ENCODE measurements at places on chromosomes 12 and 14. TPM values are rescaled to one million over a fixed set of nuclear protein-coding genes. Genes with fewer than 3 reads are reported as not detected.

SCN8A gene
- total RNA-seq, result 8.7 TPM

PLCZ1 gene
- total RNA-seq, result not detected

FAIM2 gene
- total RNA-seq, result 44.6 TPM

RAD9B gene
- total RNA-seq, result 0.73 TPM

BCDIN3D gene
- not detected for total RNA-seq

- peaks cover 21% of the 10 kb centered on the region for H3K4me1 ChIP-seq
- no peaks in the 10 kb centered on the region for H3K27me3 ChIP-seq
- no peak overlapping the region for H3K27ac ChIP-seq
- DNase-seq, result no peak
Measured at GRCh38 chr12:116184763-116185162, 92.7 kb downstream of the MED13L start.

HOXC12 gene
- total RNA-seq, result not detected

KCNJ8 gene
- total RNA-seq, result 19.6 TPM

GRCh38 chr14:60184146-60184904 is 19.1 kb upstream of the DHRS7 start:
- H3K27me3 ChIP-seq, result no peaks in the 10 kb centered on the region
- H3K4me3 ChIP-seq, result peak overlapping the region; percentile 40
- no peak for DNase-seq
- peak overlapping the region; percentile 43 for H3K27ac ChIP-seq
- no peaks in the 10 kb centered on the region for H3K36me3 ChIP-seq

- H3K4me1 ChIP-seq, result peaks cover 14% of the 10 kb centered on the region
- no peaks in the 10 kb centered on the region for H3K27me3 ChIP-seq
- no peak overlapping the region for H3K4me3 ChIP-seq
Measured at GRCh38 chr12:3097186-3097804, 20.1 kb downstream of the TSPAN9 start.

- peaks cover 55% of the 10 kb centered on the region for H3K36me3 ChIP-seq
- H3K27me3 ChIP-seq, result no peaks in the 10 kb centered on the region
- no peak overlapping the region for H3K27ac ChIP-seq
- H3K4me1 ChIP-seq, result no peaks in the 10 kb centered on the region
- H3K4me3 ChIP-seq, result no peak overlapping the region
Measured at GRCh38 chr12:109494348-109494881, 17.0 kb downstream of the UBE3B start.

DNA sequence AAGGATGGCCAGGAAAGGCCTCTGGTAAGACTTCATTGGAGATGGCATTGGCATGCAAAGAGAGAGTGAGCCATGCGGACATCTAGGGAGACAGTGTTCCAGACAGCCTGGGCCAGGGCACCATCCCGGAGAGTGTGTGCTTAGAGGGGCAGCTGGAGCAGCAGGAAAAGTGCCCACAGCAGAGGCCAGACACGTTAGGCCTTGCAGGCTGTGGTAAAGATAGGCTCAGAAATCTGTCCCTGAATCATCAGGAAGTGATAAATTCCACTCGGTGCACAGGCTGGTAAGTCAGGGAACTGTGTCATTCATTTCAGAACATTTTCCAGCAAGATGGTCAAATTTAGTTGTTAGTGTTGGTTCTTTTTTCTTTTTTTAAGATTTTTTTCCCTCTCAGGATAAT is 8.8 kb downstream of the GALNT16 start:
- no peaks in the 10 kb centered on the region for H3K36me3 ChIP-seq
- H3K4me3 ChIP-seq, result no peak overlapping the region
- no peak overlapping the region for H3K27ac ChIP-seq
- peaks cover 20% of the 10 kb centered on the region for H3K27me3 ChIP-seq

EEA1 gene
- total RNA-seq, result 17.4 TPM

GSC gene
- total RNA-seq, result not detected

GRCh38 chr12:113835896-113836295 is 130.2 kb downstream of the RBM19 start:
- H3K27ac ChIP-seq, result no peak overlapping the region
- no peaks in the 10 kb centered on the region for H3K27me3 ChIP-seq
- no peaks in the 10 kb centered on the region for H3K4me1 ChIP-seq
- no peak for DNase-seq

DNA sequence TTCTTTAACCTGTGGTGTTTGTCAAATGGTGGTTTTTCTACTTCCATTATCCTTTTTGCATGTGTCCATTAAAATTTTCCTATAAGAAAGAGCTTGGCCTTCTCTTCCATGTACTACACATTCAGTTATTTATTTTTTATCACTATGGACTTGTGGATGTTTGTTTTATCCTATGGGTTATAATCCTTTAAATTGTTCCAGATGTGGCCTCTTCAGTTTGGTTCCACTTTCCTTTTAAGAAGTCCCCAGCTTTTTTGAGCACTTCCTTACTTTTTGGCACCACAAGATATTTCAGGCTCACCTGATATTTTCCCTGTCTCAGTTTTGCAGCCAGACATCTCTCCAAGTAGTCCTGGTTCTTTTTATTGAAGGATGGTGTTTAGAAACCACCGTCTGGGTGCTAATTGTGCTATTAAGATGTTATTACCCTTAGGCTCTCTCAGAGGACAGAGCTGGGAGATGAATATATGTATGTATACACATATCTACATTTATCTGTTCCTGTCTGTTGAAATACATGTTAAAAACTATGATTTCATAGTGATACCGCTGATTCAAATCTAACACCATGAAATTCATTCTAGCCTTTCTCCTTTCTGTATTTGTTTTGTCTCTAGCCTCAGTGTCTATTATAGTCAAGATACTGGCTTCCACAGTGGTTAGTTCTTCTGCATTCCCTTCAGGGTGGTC is 408.5 kb upstream of the RGS6 start:
- peaks cover 8% of the 10 kb centered on the region for H3K4me1 ChIP-seq
- H3K27ac ChIP-seq, result no peak overlapping the region
- no peaks in the 10 kb centered on the region for H3K36me3 ChIP-seq
- DNase-seq, result no peak
- no peaks in the 10 kb centered on the region for H3K27me3 ChIP-seq

GRCh38 chr14:24051789-24052655 is at the start of gene CARMIL3:
TSS of gene CARMIL3 (plus strand) at chr14:24052009. CDS start at chr14:24052154, 145 bp downstream.
- H3K4me3 ChIP-seq, result peak within 1 kb of the TSS; percentile 70
- H3K27ac ChIP-seq, result peak within 1 kb of the TSS; percentile 82
- DNase-seq, result peak; percentile 93
- peaks cover 6% of the 10 kb centered on the region for H3K27me3 ChIP-seq

DNA sequence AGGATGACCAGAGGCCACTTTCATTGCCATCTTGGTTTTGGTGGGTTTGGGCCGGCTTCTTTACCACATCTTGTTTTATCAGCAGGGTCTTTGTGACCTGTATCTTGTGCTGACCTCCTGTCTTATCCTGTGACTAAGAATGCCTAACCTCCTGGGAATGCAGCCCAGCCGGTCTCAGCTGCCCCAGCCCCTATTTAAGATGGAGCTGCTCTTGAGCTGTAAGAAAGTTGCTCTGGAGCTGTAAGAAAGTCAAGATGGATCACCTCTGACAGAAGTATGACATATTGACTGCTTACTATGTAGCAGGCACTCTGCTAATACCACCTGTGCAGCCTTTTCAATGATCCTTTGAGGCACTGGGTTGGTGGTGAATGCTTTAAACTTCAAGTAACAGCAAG is 52.1 kb downstream of the RIN3 start:
- peaks cover 4% of the 10 kb centered on the region for H3K4me1 ChIP-seq
- H3K27me3 ChIP-seq, result no peaks in the 10 kb centered on the region
- no peak overlapping the region for H3K4me3 ChIP-seq
- no peak overlapping the region for H3K27ac ChIP-seq
- no peaks in the 10 kb centered on the region for H3K36me3 ChIP-seq

NFATC4 gene
- total RNA-seq, result 20.1 TPM

GRCh38 chr14:32710231-32710671 is 228.4 kb upstream of the NPAS3 start:
- H3K4me3 ChIP-seq, result peak overlapping the region; percentile 18
- no peaks in the 10 kb centered on the region for H3K36me3 ChIP-seq
- no peak overlapping the region for H3K27ac ChIP-seq
- no peaks in the 10 kb centered on the region for H3K27me3 ChIP-seq
- H3K4me1 ChIP-seq, result no peaks in the 10 kb centered on the region

MAGOHB gene
- total RNA-seq, result 2.7 TPM

CRACR2A gene
- total RNA-seq, result 5.7 TPM

DNA sequence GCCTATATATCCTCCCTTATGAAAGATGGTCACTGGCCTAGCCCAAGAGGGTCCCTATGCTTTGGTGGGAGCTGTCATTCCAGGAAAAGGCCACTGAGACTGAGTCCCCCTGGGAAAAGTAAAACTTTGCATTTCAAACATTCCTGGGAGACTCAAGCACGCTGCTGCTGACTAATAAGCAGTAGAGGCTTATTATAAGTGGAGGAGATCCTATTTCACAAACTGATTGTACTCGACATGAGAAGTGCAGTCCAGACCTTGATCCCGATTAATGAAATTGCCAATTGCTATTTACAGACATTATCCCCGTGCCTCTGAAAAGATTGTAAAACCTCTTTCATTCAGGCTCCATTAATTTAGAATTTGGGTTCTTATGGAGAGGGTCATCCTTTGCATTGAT is 96.6 kb downstream of the EMP1 start:
- no peak overlapping the region for H3K4me3 ChIP-seq
- H3K27ac ChIP-seq, result no peak overlapping the region
- peaks cover 8% of the 10 kb centered on the region for H3K4me1 ChIP-seq
- no peak for DNase-seq
- no peaks in the 10 kb centered on the region for H3K36me3 ChIP-seq
- H3K27me3 ChIP-seq, result peaks cover 7% of the 10 kb centered on the region

- H3K27me3 ChIP-seq, result no peaks in the 10 kb centered on the region
- H3K27ac ChIP-seq, result peak overlapping the region; percentile 68
- peak overlapping the region; percentile 30 for H3K4me3 ChIP-seq
- no peaks in the 10 kb centered on the region for H3K36me3 ChIP-seq
Measured at GRCh38 chr12:104721039-104721405, 237.1 kb downstream of the SLC41A2 start.

- H3K27me3 ChIP-seq, result no peaks in the 10 kb centered on the region
- no peak overlapping the region for H3K27ac ChIP-seq
- H3K4me1 ChIP-seq, result peaks cover 8% of the 10 kb centered on the region
- DNase-seq, result no peak
- no peaks in the 10 kb centered on the region for H3K36me3 ChIP-seq
Measured at GRCh38 chr12:120474616-120474960, 5.0 kb upstream of the SRSF9 start.

GRCh38 chr12:32118806-32119205 is 12.2 kb downstream of the BICD1 start:
- no peak overlapping the region for H3K4me3 ChIP-seq
- H3K36me3 ChIP-seq, result no peaks in the 10 kb centered on the region
- no peak for DNase-seq

Data from stomach (tissue), 19 donors.